Activated gamma-delta T cell treated with Interleukin-2 at 50 U/mL for 16 hours (primary cell): ENCODE measurements at places on chromosomes 5 and 9.

- peak; percentile 34 for DNase-seq
Measured at GRCh38 chr9:128068386-128069205, 564 bp downstream of the SLC25A25 start.

DNA sequence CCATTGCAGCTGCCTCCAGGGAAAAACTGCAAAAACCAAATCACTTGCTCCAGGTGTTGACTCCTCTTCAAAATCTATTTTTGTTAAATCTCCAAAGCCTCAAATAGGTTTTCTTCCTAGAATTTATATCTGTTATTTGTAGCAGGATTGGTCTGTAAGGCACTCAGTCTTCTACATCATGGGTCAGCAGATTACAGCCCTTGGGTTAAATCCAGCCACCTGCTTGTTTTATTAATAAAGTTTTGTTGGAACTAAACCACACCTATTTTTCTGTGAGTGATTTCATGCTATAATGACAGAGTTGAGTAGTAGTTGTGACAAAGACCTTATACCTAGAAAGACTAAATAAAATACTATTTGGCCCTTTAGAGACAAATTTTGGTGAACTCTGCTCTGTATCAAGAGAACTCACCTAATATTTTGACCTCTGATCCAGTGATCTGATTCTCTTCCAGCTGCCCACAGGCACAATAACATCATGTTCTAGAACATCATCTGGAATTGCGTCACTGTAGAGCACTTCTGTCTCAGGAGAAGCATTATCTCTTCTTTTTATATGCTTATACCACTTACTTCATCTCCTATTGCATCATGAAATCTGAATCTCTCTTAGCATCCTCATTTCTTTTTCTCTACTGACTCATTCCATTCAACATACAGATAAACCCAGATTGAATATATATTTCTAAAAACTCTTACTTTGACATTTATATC is 130.1 kb downstream of the RPS23 start:
- DNase-seq = no peak

DNA sequence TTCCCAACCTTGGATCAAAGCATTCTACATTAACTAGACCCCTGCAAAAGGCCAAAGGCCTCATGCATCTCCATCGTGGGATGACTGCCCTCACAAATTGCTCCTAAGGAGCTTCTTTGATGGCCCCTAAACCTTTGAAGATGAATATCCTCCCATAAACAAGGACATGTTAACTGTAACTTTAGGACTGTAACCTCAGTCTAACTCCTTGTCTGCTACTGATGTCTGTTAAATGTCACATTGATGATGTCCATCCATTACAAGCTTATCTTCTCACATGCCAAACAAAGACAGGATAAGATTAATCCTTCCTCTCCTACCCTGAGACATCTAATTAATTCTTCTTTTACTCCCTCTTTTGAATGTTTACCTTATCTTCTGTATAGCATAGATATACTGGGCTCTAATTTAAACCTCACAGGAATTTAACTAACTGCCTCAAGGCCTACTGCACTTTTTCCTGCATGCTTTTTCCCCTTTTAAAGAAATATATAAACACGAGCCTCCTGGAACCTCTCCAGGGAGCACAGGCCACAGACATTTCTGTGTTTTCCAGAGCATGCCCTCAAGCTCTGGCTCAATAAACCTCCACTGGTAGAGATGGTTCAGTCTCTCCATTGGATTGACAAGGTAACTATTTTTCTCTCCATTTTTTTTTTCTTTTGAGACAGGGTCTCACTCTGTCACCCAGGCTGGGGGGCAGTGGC is 90.6 kb upstream of the SLC25A48 start:
- no peak for DNase-seq

DNA sequence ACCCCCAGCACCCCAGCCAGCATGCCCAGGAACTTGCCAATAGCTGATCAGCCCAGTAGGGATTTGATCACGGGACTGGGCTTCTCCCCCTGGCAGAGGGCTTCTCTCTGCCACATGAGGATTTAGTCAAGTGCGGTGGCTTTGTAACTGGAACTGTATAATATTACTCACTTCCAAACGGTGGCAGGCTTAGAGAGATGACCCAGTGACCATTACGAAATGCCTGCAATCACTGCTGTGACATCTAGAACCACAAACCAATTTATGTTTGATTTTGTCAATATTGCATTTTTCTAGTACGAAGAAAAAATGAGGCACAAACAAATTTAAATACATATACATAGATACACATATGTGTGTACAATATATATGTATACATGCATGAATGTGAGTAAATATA is 192.1 kb downstream of the ERCC6L2 start:
- no peak for DNase-seq

DNA sequence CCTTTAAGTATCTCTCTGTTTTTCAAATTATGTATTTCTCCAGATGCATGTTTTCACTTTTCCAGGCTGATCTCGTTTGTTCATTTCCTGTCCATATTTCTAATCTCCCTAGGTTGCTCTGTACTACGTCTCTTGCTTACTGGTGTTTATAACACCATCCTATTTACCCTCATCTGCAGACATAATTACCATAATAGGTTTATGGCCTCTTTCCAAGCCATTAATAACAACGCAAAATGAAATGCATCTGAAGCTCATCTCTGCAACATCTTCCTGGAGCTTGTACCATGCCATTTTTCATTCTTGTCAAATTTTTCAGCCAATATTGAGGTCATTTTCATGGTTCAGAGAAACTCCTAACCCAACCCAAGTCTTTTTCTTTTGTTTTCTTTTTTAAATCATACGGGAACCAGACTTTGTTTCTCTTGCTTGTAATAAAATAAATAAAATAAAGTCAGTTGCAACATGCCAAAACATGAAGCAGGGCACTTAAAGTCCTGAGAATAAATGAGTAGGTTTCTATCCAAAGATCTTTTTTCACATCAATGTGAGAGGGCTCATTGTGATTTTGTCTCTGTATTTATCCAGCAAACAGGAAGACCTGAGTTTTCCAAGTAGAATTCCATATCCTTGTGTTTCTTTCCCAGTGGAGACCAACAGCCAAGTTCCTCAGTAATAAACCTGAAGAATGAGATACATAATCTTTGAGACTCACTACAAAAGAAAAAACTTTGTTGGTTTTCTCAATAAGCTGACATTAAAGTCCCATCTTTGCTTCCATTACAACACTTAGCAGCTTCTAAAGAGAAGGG is 37.0 kb downstream of the DPYSL3 start:
- DNase-seq = no peak

- no peak for DNase-seq
Measured at GRCh38 chr9:137715321-137715720, 96.5 kb downstream of the EHMT1 start.

DNA sequence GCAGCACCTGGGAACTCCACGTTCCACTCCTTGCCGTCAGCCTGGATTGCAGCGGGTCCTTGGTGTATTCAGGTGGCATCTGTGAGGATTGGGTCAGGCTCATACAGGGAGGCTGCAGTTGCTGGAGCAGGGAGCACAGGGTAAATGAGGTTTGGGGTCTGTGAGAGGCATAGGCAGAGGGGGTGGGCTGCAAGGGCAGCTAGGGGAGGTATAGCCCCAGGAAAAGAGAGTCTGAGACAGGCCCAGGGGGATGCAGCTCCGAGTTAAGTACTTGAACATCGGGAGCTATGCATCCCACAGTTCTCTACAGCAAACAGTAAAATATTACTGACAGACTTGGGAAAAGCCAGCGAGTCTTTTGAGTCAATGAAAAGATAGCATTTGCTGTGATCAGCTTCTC is 101.6 kb downstream of the TRIO start:
- DNase-seq = no peak

GRCh38 chr5:124043456-124043855 is 531.5 kb downstream of the CSNK1G3 start:
- no peak for DNase-seq

- no peak for DNase-seq
Measured at GRCh38 chr5:65194871-65195270, 286.8 kb downstream of the ADAMTS6 start.

- DNase-seq = no peak
Measured at GRCh38 chr5:32790411-32790951, 79.4 kb downstream of the NPR3 start.

GRCh38 chr9:133968428-133968827 is 23.7 kb downstream of the VAV2 start:
- DNase-seq = no peak

GRCh38 chr9:135612981-135613910 is 26.1 kb downstream of the GLT6D1 start:
- DNase-seq = no peak

DNA sequence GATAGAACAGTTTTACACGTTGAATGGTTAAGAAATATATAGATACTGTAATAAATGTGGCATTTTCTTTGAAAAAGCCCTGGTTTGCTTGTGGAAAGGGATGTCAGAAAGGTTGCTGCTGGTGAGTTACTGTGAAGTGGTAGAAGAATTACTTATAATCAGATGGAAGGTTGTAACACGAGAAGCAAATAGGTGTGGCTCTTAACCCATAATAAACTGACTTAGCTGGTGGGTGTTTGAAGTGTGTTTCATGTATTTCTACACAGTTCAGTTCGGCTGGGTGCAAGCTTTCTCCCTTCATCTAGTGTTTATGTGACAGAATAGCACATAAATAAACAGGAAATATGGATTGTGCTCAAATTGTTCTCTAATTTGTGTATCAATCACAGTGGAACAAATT is 5.5 kb downstream of the CNOT6 start:
- DNase-seq = no peak

GRCh38 chr9:93684806-93685543 is 108.6 kb downstream of the PHF2 start:
- no peak for DNase-seq

DNA sequence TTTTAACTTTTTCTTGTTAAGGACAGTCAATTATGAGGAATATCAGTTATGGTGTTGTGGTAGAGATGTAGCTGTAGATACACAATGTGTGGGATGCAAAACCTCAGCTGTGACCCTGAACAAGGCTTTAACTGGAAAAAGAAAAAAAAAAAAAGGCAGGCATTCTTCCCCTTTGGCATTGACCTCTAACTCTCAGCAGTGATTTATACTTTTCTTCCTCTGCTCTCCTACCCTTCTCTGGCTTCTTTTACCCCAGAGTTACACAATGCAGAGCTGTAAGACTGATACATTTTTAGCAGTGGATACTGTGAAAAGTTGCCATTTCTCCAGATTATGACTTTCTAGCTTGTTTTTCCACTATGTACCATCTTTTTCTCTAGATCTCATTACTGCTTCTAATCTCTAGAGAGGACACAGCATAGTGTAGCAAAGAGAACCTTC is 2.0 kb downstream of the CTNNAL1 start:
- DNase-seq = no peak

DNA sequence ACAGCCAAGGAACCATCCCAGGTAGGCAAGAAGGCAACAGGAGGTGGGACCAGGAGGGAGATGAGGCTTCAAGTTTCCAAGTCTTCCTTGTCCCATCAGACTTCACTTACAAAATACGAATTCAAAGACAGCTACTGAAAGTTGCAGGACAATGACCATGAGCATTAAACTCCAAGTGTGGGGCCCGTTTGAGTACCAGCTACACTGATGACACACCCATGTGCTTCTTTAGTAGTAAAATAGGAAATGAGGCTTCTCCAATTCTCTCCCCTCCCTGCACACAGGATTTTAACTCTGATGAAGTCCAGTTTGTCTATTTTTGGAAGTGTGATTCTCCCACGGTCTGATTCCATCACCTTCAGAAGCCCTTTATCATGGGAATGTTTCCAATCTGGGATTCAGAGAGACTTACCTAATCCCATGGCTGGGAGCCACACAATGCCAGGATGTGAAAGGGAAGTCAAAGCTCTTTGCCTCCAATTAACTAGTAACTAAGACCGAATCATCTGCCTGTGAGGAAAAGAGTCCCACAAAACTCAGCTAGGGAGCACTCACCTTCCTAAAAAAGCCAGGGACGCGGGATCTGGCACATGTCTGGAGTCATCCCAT is 222.8 kb upstream of the MSX2 start:
- no peak for DNase-seq

DNA sequence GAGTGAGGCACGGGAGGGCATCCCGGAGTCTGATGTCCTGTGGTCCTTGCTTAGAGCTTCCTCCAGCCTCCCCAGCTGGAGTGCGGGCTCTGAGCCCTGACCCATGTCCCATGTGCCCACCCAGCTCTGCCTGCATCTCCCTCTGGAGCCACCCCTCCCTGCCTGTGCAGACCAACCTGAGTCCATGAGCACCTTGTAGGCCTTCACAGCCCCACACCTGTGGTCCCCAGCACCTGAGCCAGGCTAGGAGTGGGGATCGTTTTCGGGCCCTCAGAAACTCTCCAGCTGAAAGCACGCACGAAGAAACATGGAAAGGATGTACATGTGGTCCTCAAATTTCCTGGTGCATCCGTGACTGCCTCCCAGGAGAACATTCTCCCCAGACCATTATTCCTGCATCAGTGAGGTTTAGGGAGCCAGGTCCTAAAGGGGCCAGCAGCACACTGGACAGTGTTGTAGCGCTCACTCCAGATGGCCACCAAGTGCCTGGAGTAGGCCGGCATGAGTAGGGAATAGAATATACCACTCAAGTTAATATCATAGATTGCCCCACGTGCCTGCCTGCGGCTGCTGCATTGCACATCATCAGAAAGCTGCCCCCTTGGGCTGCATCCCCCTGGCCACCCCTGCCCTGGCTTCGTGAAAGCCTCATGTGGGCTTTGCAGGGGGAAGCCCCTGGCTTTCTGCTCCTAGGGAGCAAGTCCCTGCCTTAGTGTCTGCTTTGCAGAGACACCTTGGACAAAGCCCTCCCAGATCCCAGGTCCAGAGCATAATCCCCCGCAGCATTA is 80.6 kb downstream of the WNK2 start:
- no peak for DNase-seq

- no peak for DNase-seq
Measured at GRCh38 chr9:105295201-105295550, 50.7 kb downstream of the SLC44A1 start.

GRCh38 chr9:35729700-35730485 is 2.1 kb downstream of the TLN1 start:
- no peak for DNase-seq

DNA sequence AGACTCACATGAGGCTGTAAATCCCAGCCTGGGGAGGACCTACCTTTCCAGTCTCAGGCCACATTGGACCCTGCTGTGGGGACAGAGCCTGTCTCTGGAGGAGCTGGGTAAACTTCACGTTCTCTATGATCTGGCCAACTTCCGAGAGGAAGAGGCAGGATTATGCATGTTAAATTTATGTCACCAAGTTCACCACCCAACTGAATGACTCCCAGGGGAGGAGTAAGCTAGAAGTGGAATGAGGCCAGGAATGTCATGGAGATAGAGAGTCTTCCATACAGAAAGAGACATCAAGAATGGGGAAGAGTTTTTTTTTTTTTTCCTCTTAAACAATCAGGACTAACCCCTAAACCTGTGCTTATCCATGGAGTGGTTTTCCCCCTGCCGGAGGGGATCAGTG is 90.3 kb upstream of the PALM2AKAP2 start:
- DNase-seq = no peak
